ENCODE measurements at places on chromosomes 4 and X. TPM values are rescaled to one million over a fixed set of nuclear protein-coding genes. Genes with fewer than 3 reads are reported as not detected.

The OPRPN gene
- not detected for total RNA-seq

The GRPR gene
- total RNA-seq = 0.22 TPM

The P2RY4 gene
- total RNA-seq = not detected

The UGT2B10 gene
- total RNA-seq = not detected

The ADAM29 gene
- total RNA-seq = not detected

The MAGEA4 gene
- not detected for total RNA-seq

The CENPVL1 gene
- not detected for total RNA-seq
